ENCODE measurements at places on chromosomes 2 and 18.

GRCh38 chr2:131493199-131493968 lies 1.2 kb upstream of the MZT2A start:
- no peak for DNase-seq

- DNase-seq: no peak
These were observed 239.8 kb downstream of the HAUS1 start for GRCh38 chr18:46343931-46344372.

- peak; percentile 96 for DNase-seq
These were observed 159.8 kb downstream of the TAF4B start for GRCh38 chr18:26386002-26386401.

DNA sequence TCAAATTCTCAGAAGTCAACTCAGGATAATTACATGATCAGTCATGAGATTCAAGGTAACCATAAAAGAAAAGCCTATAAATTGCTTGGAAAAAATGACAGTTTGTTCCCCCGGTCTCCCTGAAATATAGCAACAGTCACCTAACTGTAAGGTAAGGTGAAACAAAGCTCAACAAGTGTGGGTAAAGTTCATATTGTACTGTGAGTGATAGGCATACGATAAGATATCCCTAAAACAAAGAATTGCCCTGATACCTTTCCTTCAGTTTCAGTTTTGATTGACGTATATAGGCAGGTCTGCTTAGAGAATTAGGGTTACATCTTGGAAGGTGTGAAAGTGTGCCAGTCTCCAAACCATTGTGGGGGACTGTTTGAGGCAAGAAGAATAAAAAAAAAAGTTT lies 4.0 kb upstream of the CCBE1 start:
- no peak for DNase-seq

DNA sequence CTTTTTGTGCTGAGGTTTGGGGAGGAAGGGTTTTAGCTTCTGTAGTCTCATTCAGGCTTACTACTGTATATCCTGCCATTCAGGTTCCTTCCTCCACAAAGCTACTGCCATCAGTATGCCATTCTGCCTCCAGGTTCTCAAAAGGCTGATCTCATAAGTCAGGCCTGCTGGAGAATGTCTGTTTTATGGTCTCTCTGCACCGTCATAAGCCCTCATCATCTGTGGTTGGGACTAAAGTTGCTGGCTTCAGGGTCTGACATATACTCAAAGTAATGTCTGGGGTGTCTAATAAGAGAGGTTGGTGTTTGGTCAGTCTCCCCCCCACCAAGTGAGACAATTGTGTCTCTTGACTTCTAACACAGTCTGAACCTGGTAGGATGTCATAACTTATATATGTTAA lies 36.2 kb upstream of the CCBE1 start:
- DNase-seq: no peak

DNA sequence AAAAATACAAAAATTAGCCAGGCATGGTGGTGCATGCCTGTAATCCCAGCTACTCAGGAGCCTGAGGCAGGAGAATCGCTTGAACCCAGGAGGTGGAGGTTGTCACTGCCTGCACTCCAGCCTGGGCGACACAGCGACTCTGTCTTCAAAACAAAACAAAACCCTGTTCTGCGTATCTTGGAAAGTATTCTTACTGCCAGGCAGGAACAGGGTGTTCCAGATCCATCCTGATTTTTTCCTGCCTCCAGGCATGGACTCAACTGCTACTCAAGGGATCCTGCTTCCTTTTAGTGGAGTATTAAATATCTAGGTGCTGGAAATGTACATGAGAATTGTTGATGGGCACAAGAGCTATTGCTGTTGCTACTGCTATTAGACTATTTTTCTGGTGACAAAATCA lies 12.3 kb downstream of the HSPD1 start:
- no peak for DNase-seq

DNA sequence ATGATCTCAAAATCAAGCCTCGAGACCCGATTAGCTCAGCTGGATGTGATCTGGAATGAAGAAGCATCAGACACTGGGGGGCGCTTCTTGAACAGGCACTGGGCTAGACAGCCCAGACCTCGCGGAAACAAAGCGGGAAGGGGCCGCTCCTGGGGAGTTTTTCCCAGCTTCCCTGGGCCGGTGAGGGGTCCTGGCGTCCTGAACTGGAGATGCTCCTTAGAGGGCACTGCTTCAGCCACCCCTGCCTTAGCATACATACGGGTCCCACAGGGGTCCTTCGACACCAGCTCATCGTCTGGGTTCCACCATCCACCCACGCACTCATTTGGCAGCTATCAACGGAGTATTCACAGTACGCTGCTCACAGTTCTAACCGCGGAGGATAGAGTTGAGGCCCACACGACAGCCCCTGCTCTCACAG lies 146.7 kb downstream of the TSN start:
- no peak for DNase-seq

DNA sequence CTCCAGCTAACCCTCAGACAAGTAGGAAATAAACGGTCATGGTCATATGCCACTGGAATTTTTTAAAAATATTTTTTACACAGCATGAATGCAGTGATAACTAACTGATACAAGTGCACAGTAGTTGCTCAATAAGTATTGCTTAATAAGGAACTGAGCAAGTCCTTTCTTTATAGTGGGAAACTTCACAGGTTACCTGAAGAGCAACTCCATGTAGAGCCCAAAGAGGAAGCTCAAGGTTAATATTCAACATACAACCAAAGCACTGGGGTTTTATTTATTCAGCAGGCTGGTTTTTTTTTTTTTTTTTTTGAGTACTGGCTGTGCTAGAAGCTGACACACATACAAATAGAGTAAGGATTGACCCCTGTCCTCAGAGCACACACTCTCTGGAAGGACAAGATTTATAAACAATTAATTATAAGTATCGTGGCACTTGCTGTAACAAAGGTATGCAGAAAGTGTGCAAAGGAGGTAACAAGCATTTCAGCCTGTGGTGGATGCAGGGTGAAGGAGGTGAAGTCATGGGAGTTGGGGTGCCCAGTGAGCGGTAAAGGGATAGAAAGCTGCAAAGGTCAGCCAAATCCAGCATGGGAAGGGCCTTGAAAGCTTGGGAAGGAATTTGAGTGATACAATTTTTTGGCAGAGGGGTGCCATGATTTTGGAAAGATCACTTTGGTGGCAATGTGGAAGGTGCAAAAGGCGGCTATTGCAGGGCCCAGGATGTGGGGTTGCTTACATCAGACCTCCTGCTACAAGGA lies 52.7 kb downstream of the ATOH8 start:
- no peak for DNase-seq

DNA sequence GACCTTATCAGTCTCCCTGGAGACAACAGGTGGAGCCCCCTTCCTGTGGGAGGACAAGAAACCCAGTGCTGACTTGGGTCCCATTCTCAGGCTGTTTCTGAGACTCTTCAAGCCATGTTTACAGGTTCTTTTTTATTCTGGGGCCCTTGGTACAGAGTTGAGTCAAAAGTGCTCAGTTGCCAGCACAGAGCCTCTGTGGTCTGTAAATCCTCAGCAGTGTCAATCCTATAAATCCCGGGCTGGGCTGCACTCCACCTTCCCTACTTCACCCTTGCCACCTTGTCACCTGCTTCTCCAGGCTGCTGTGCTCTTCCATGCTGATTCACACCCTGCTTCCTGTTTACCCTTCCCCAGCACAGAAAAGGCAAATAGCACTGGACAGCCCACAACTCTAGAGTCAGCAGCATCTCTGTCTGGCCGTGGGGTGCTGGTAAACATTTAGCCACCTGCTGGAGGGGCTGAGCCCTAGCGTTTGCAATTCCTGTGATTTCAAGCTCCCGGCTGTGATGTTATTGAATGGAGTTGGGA lies 74.7 kb downstream of the TNFRSF11A start:
- no peak for DNase-seq

GRCh38 chr18:69872661-69873060 lies 75.0 kb downstream of the CD226 start:
- no peak for DNase-seq

DNA sequence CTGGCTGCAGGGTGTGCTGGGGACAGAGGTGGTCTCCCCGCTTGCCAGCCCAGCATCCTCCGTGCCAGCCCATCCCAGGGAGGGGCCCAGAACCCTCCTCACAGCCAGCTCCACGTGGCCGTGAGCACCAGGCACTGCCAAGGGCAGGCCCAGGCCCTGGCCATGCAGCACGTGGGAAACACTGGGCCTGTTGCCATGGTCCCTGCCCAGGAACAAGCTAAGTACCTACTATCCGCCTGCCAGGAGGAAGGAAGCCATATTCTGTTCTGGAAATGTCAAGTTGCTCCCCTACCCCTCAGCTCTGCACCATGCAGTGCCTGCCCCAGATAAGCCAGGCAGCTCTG lies 250.6 kb downstream of the CYP26B1 start:
- no peak for DNase-seq

DNA sequence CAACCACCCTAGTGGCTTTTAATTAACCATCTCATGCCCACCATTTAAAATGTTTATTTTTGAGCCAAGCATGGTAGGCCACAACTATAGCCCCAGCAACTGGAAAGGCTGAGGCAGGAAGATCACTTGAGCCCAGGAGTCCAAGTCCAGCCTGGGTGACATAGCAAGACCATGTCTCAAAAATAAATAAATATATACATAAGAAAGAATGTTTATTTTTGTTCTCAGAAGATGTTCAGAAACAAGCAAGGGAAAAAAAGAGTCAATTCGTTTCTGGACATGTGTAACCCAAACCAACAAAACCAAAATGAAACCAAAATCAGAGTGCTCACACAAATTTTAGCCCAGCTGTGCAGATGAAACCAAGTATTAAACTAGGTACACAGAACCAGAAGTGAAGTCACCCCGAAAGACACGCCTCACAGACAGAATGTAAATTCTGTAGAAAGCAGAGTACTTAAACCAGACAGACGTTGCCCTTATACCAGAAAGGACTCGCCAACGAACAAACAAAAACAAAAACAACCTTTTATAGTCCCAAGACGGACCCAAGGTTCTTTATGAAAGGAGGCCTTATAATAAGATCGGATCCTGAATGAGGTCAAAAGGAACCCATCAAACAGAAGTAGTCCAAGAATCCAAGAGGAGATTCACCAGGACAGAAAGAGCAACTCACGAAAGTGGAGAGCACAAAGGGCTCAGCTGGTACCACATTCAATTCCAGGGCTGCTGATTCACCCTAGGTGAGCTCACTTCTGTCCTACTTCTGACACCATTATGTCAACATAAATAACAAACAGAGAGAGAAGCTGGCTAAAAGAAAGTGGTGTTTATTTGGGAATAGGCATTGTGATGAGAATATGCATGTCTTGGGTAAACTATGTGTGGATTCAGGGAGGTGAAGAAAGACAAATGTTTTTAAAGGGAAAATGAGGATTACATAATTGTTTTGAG lies 31.8 kb upstream of the MTCL1 start:
- DNase-seq: no peak

DNA sequence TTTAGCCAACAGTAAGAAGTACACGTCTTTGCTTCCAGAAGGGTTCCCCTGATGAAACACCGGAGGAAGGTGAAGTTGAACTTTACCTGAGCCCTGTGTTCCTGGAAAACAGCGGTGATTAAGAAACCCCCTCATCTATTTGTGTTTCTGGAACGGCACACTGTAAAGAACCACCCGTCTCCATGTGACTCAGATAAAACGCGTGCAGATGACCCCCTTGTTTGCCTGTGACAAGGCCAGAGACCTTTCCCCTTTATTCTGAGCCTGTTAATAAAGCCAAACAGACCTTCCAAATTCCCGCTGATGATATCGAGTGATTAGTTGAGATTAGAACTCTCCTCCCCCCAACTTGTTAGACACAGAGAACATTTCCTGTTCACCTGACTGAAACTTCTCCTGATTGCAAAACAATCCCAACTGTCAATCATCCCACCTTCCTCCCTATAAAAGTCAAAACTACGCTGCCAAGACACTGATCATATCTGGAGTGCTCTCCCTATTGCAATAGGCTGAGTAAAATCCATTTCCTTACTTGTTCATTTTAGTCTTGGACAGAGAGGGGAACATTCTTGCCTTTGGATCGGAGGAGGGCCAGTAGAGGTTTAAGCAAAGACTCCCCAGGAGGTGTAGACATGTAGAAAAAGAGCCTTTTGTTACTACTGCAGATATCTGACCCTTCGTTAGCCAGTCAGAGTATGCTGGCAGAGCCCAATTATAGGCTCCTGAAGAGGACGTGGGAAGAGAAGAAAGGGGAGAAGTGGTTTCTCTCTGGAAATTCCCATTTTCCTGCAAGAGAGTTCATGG lies 914 bp upstream of the IWS1 start:
- no peak for DNase-seq

- DNase-seq: peak; percentile 98
These were observed 52.9 kb downstream of the SCG2 start for GRCh38 chr2:223549215-223549614.

- no peak for DNase-seq
These were observed 1.2 kb downstream of the BABAM2 start for GRCh38 chr2:27891673-27892105.

DNA sequence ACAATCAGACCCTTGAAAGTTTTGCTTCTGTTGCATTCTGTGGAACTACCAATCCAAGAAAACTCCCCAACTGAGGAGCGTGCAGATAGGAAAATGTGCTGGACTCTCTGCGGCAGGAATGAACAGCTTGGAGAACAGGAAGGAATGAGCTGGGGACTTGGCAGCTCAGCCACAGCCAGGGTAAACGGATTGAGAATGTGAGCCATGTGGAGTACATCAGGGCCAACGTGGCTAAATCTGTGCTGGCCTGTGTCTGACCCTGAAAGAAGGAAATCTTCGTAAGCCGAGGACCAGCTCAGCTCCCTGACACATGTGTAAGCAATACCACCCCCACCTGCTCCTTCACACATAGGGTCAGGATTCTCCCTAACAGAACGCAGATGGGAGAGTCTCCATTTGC lies 1023.7 kb downstream of the BCL11A start:
- DNase-seq: no peak

GRCh38 chr18:67508146-67508545 lies 8.4 kb downstream of the DSEL start:
- DNase-seq: no peak

DNA sequence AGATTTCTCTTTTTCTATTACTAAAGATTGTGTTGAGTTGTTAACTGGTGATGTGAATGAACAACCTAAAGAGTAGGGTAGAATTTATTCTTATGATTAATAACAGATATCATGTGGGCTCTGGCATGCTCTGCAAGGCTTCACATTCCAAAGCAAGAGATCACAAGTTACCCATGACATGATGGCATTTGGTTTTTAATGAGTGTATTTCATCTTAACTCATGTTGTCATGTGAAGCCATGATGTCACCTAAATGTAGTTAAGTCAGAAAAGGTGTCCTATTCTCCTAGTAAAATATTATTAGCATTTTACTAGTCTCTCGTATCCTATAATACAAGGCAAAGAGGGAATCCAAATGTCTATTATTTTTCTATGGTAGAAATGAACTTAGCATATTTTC lies 678.0 kb downstream of the ARHGAP15 start:
- peak; percentile 68 for DNase-seq

DNA sequence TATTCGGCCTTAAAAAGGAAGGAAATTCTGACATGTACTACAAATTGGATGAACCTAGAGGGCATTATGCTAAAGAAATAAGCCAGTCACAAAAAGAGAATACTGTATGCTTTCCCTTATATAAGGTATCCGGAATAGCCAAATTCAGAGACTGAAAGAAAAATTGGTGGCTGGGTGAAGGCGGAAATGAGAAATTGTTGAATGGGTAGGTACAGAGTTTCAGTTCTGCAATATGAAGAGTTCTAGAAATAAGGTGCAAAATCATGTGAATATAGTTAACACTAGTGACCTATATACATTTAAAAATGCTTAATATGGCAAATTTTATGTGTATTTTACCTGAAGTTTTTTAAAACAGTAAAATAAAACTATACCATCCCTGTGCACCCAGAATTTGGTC lies 43.1 kb downstream of the RMP24 start:
- no peak for DNase-seq
